ENCODE measurements at places on chromosomes 12 and 14. TPM values are rescaled to one million over a fixed set of nuclear protein-coding genes. Genes with fewer than 3 reads are reported as not detected.

The P2RX4 gene
- total RNA-seq: 31.1 TPM

The POLR3B gene
- 6.5 TPM for total RNA-seq

The SLC5A8 gene
- total RNA-seq: not detected

The OR4N2 gene
- total RNA-seq: not detected

The OR6S1 gene
- total RNA-seq: not detected

The LRP1 gene
- 24.0 TPM for total RNA-seq

The MANSC4 gene
- not detected for total RNA-seq

The KRT77 gene
- total RNA-seq: not detected

The TPPP2 gene
- total RNA-seq: not detected

The DCN gene
- total RNA-seq: 110 TPM

The PDE3A gene
- 25.6 TPM for total RNA-seq

The CGRRF1 gene
- 9.5 TPM for total RNA-seq

The KSR2 gene
- total RNA-seq: 0.63 TPM

The PLEK2 gene
- 48.1 TPM for total RNA-seq

The KRT85 gene
- total RNA-seq: not detected

The TMCC3 gene
- total RNA-seq: 4.9 TPM

The GZMB gene
- total RNA-seq: not detected

The XPOT gene
- total RNA-seq: 40.9 TPM

The LGALS3 gene
- total RNA-seq: 51.3 TPM

The RFLNA gene
- total RNA-seq: 8.6 TPM

The CPM gene
- 9.8 TPM for total RNA-seq

The ATF7IP gene
- 14.2 TPM for total RNA-seq

The MGP gene
- total RNA-seq: 10.8 TPM

The ZNF891 gene
- 0.33 TPM for total RNA-seq

The INHBE gene
- 3.9 TPM for total RNA-seq

The ARL1 gene
- total RNA-seq: 42.4 TPM

The GLIPR1 gene
- total RNA-seq: 95.3 TPM

The NFATC4 gene
- 15.3 TPM for total RNA-seq

The CCDC177 gene
- total RNA-seq: not detected
